Anterior cingulate cortex (tissue), 58 donors: ENCODE measurements at places on chromosomes 13 and 19.
A peak's percentile ranks its signal among the peaks of the same experiment; 100 is the strongest.

DNA sequence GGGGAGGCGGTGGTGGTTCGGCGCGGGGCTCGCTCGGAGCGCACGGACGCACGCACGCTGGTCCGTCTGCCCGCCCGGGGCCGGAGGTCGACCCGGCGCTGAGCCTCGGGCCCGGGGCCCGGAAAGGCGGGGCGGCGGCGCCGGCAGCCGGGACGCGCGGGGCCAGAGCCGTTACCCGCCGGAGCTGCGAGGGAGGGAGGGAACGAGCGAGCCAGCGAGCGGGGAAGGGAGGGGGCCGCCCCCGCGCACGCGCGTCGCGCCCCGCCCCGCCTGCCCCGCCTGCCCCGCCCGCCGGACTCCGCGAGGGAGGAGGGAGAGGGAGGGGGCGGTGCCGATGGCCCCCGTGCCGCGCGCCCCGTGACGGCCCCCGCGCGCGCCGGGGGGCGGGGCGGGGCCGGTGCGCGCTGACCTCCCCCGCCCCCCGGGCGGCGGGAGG, 15.0 kb downstream of the CIC start:
- DNase-seq = peak; percentile 86

- no peak for DNase-seq
Measured at GRCh38 chr13:24141333-24141910, 19.1 kb upstream of the SPATA13 start.

DNA sequence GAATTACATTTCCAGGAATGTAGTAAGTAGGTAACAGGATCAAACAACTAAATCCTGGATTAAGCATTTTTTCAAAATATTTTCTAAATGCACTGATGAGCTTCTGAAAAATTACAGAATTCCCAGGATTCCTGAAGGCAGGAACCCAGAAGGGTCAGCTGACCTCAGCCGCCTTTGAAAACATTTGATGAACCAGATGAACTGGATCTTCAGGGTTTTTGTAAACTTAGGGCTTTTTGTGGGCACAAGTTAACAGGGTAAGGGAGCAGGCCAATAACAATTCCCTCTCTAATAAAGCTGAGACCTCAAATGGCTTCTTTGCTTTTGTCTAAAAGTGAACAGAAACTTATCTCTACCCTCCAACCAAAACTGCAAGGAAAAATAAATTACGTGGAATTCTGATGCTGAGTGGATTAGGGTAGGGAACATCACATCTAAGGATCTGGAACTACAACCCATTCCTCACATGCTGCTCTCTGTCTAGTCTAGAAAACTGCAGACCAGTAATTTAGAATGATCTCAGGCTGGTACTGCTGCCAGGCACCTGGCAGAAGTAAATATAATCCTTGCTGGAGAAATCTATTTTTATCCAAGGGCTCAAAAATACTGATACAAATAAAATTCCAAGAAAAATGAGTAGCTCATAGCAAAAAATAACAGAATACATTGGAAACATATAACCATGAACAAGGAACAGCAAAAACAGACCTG, 48.2 kb upstream of the N4BP2L1 start:
- DNase-seq = no peak

DNA sequence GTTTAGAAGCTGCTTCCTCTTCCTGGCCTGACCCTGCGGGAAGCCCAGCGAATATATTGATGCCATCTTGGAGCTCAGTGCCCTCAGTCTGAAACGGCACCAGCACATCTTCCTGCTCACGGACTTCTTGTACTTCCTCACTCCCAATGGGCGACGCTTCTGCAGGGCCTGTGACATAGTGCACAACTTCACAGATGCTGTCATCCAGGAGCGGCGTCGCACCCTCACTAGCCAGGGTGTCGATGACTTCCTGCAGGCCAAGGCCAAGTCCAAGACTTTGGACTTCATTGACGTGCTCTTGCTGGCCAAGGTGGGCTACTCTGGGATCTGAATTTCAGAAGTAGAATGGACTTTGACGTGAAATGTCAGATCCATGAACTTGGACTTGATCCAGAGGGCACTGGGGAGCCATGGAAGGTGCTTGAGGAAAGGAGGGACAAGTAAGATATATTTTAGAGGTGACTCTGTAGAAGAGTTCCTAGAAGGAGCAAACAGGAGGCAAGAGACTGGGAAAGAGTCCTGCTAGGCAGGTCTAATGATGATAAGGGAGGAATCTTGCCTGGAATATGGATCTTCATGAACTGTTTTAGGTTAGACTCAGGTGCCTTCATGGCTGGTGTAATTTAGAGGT, 38.4 kb upstream of the CYP4F8 start:
- DNase-seq = no peak

DNA sequence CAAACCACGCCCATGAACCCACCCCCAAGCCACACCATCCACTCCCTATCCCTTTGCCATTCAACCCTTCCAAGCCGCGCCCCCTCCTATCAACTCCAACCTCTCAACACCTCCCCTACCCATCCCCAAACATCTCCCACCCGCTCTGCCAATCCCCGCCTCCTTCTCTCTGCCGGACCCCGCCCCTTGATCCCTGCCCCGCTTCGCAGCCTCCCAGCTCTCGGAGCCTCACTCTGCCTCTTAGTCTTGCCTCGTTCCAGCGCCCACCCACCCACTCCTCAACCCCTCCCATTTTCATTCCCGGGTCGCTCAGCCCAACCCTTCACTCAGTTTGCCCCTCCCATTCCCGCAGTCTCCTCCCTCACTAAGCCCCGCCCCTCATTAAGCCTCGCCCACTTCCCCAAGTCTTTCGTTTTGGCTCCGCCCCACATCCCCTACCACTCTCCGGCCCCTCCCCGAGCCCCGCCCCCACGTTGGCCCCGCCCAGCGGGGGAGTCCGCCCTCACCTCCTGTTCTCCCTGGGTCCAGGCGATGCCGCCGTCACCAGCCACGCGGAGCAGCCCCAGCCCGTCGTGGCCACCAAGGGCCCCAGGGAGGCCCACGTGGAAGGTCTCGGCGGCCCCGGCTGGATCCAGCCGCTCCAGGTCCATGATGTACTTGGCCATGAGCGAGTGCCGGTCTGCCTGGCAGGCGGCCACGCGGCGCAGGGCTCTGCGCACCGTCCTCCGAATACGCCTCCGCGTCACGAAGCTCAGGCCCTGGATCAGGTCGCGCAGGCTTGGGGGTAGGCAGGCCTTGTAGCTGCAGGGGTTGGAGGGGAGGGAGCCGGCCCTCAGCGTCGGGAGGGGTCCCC, 5.7 kb downstream of the JAK3 start:
- DNase-seq = peak; percentile 51

DNA sequence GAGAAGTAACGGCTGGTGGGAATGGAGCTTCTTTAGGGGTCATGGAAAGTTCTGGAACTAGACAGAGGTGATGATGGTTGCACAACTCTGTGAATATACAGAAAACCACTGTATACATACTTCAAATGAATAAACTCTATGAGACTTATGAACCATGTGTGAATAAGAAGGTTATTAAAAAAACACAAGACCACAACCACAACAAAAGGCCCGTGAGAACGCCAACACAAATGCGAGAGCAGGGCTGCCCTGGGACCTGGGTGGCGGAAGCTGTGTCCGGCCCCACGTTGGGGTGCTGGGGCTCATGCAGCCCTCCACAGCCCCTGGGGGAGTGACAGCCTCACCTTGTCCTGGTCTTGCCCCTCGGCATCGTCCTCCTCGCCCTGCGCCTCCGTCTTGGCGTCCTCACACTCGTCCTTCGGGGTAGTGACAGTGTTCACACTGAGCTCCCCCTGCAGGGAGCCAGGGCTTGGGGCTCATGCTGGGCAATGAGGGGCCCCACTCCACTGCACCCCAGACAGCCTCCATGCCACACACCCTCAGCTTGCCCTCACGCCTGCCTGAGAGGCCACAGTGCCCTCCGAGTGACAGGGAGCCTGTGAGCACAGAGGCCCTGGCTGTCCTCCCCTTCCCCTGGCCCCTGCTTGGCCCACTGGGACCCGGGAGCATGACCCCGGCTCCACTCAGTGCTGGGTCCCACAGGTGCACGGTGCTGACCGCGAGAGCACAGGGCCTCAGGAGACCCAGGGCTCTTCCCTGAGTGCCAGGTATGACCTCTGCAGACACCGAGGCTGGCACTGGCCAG, 16.0 kb downstream of the IZUMO4 start:
- DNase-seq = no peak

DNA sequence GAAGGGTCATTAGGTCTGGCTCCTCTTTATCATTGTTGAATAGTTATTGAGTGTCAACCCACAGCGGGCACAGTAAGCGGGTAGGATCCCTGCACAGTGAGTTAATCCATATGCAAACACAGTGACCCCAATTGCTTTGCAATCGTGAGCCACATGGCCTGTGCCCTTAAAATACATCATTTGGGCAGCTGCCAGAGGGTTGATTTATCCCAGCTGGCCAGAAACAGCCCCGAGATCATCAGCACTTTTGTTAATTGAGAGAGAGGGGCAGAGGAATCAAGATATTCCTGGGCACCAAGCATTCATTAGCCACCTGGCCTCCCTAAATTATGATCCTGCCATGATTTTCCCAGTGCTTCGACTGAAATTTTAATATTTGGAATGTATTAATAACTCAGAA, 9.8 kb upstream of the CNMD start:
- DNase-seq = no peak

DNA sequence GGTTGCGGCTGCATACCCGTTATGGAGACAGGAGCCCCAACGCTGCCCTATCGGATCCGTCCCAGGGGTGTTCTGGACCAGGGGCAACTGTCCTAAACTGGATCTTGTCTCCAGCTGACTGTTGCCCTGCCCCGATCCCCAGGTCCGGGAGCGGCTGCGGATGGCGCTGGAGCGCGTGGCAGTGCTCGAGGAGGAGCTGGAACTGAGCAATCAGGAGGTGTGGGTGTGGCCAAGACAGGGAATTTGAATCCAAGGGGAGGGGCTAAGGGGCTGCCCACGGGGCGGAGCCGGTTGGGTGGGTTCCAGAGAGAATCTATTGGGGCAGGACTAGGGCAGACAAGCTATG, 9.9 kb downstream of the PPFIA3 start:
- DNase-seq = no peak
